H1 (cell line): ENCODE measurements at places on chromosomes 7 and 10.

DNA sequence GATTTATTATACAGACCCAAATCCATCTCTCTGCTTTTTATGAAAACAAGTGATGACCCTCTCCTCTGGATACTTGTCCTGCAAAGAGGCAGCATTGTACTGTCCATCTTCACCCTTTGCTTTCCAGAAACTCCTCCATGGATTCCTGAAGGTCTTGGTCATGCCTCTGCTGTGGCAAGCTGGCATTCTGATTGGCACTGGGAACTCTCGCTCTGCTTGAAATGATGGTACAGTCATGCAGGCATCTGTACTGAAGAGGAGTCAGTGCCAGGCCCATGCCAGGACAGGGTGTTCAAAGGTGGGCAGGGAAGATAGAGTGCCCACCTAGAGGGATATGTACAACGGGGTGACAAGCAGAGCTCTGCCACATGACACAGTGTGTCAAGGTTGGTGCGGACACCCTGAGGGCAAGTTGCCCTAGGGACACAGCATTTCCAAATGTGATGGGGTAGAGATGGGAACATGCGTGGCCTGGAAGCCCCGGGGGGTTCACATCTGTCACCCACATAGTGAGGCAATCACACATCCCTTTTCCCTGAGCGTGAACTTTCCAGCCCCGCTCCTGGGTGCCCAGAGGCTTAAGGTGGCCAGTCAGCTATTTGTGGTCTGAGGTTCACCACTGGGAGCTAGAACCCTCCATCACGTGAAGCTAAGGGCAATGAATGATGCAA is 235.7 kb upstream of the TCERG1L start:
- DNase-seq: no peak

DNA sequence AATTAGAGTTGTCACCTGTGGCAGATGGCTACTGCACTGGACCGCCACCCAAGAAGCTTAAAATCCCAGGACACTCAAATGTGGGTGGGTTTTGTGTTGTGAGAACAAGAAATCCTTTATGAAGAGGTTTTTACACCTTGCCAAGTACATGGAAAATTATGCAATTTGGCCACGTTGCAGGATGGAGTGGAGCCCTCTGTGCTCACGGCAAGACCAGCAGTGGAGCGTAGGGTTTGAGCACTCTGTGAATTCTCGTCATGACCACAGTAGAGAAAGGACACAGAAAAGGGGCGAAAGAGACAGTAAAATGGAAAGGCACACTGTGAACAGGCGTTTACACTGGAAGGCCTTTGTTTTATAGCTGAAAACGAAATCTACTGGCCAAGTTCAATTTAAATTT is 222.6 kb downstream of the ADARB2 start:
- DNase-seq: no peak

- no peak for DNase-seq
These were observed 566.9 kb downstream of the PTPRN2 start for GRCh38 chr7:158020706-158021095.

- no peak for DNase-seq
These were observed 62.0 kb upstream of the NAMPT start for GRCh38 chr7:106346678-106347217.

GRCh38 chr7:15625466-15625865 is 61.0 kb downstream of the MEOX2 start:
- no peak for DNase-seq

- no peak for DNase-seq
These were observed 4.5 kb upstream of the AEBP1 start for GRCh38 chr7:44099669-44100068.

GRCh38 chr10:51008346-51008745 is 65.9 kb upstream of the PRKG1 start:
- DNase-seq: no peak

DNA sequence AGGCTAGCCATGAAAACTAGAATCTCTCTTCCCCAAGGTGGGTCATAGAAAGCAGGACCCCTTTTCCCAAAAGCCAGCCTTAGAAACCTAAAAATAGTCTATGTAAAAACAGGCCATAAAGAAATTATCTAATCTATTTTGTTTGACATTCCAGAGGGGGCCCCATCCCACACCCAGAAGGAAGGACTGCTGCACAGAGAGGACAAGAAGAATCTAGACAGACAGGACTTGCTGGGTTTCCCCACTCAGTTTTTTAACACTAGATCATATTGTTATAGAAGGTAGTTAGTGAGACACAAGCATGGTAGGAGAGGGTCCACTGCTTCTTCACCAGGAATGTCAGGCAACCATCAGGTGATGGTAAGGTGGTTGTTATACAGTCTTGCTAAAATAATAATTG is 357.0 kb downstream of the LRRTM3 start:
- no peak for DNase-seq

DNA sequence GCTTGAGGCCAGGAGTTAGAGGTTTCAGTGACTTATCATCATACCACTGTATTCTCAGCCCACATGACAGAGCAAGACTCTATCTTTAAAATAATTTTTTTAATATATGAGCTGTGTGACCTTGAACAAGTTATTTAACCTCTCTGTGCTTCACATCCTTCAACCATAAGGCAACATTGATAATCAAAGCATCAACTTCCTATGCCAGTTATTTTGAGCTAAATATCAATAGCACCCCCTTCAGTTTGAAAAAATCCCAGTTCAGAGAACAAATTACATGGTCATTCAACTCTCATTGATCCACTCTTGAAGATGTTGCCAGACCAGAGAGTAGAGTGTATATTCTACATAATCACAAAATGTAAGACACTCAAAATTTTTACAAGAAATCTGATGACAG is 53.0 kb downstream of the ASNS start:
- no peak for DNase-seq

DNA sequence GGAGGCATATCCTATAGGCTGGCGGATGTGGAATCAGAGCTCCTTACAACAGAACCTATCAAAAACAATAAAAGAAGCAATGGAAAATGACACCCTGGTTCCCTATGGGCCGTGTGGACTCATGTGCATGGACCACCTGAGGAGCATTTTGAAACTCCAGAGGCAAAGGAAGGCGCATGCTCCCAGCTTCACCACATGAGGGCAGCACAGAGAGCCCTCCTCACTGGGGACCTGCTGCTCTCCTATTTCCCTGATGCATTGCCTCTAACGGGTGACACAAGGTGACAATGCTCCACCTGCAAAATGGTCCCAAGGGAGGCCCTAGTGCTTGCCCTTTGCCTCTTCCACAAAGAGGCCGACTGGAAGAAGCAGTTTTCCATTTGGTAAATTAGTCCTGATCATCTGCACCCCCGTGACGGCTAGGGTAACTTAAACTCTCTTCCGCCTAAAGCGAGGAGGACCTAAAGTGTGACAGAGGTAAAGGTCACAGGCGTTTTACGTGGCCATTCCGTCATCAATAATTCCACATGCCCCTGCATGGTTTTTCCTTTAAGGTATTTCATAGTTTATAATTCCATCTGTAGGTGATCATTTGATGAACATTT is 67.7 kb downstream of the GPAM start:
- peak; percentile 76 for DNase-seq

DNA sequence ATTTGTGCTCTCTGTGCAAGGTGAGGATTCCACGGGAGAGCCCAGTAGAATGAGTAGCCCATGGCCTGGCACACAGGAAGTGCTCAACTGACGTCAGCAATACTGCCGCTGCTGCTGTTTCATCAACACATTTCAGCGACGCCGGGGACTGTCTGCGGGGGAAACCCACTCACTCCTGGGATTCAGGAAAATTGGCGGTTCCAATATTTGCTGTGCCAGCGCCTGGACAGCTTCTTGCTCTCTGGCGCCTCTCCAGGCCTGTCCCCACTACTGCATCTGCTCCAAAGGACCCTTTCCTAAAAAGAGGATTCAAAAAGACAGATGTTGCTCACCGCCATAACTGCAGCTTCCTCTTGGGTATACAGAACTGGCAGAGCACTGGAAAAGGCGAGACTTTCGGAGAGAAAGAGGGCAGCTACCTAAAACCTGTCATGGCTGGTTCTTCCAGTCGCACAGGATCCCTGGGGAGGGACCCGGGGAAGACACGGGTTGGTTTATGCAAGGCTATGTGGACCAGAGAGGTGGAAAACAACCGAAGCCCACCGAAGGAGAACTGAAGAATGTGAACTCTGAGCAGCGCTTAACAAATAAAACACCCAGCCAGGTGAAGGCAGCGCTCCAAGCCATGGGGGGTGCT is 39.7 kb upstream of the ENO4 start:
- DNase-seq: peak; percentile 81

GRCh38 chr7:42347616-42348015 is 110.6 kb upstream of the GLI3 start:
- no peak for DNase-seq

DNA sequence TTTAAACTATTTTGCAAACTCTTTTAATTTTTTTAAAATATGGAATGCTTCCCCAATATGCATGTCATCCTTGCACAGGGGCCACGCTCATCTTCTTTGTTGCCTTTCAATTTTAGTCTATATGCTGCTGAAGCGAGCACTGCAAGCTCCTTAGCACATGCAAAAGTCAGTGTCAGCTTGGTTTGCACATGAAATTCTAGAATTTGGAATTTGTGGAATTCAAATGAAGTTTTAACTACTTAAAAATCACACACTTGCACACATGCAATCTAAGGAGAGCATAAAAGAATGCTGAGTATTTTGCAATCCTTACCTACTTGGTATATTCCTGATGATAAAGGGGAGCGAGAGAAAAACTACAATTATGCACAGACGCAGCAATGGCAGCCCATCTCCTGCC is 78.3 kb upstream of the ATP6V0A4 start:
- no peak for DNase-seq

- DNase-seq: no peak
These were observed 28.2 kb downstream of the PFKP start for GRCh38 chr10:3095373-3096139.

- DNase-seq: no peak
These were observed 36.3 kb upstream of the DIP2C start for GRCh38 chr10:725786-726185.

DNA sequence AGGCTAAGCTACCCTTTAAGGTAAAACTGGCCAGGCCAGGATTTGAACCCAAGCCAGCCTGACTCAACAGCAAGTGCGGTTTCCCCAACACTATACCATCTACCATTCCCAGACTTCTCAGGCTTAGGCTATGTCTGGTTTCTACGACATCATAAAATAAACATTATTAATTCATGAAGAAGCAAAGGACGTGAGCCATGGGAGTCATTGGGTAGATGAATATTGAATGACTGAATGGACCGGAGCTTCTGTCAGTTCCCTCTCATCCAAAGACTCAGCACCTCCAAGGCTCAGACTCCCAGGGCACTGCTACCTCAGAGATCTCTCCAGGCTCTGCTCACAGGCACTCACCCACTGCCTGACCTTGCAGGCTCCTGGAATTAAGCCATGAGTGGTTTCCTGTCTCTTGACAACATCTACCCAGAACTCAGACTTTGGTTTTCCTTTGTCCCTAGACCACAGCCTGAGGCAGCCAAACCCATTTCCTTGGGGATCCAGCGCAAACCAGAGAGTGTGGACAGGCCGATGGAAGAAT is 64.6 kb upstream of the STEAP1B start:
- no peak for DNase-seq

DNA sequence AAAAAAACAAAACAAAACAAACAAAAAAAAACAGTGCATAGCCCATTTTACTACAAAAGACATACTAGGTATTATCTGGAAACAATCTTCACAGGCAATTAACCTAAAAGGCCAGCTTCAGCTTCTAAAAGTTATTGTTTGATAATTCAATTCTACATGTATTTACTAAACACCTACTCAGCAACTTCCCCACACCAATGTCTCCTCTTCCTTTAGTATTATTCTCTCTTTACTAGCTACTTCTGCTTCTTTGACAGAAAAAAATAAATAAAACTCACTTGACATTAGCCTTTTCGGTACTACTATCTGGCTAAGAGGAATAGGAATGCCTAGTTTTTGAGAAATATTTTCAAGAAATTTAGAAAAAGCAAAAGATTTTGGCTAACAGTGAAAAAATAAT is 2.8 kb downstream of the TM9SF3 start:
- DNase-seq: no peak

GRCh38 chr7:152136686-152137085 is 111.2 kb downstream of the GALNT11 start:
- no peak for DNase-seq

DNA sequence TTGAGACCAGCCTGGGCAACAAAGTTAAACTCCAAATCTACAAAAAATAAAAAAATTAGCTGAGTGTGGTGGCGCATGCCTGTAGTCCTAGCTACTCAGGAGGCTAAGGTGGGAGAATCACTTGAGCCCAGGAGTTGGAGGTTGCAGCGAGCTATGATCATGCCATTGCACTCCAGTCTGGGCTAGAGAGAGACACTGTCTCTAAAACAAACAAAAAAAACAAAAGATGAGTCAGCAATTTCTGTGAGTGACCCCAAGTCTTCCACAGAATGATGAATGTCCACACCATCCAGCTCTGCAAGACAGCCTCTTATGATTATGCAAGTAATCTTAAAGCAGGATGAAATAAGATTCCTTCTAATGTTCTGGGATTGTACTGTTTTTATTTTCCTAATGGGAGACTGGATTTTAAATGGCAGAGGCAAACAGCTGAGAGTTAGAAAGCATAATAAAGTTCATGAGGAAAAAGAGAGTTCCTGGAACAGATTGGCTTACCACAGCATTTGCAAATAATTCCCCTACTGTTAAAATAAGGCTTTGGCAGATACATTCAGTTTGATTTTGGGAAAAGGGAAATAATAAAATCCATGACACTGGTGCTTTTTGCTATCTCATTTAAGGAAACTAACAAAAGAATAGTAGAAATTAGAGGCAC is 18.9 kb upstream of the PRKAR2B start:
- no peak for DNase-seq

- no peak for DNase-seq
These were observed 368.3 kb downstream of the SFMBT2 start for GRCh38 chr10:7042419-7043054.

GRCh38 chr10:103397191-103397825 is 882 bp downstream of the PDCD11 start:
- DNase-seq: no peak

DNA sequence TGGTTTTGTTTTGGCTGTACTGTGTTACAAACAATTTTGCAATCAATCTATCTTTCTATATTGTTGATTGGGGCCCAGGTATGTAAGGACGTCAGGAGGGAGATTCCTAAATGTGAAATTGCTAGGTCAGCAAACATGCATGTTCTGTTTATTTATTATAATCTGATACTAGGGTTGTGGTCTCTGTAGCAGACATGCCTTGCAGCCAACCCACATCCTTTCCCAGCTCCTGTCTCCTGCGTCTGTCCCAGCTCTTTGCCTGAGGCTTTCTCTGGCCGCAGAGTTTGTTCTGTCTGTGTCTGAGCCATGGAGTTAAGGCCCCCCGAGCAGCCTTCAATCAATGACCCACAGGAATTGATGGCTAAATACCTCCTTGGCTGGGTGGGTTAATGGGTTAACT is 124.0 kb upstream of the ZEB1 start:
- DNase-seq: no peak
